Osteocyte (in vitro differentiated cells): ENCODE measurements at places on chromosomes 13 and 19. TPM values are rescaled to one million over a fixed set of nuclear protein-coding genes. Genes with fewer than 3 reads are reported as not detected.
A peak's percentile ranks its signal among the peaks of the same experiment; 100 is the strongest.

Gene PSG11
- not detected in 2 replicates for total RNA-seq

Gene ZNF699
- total RNA-seq, result 6.4 and 7.7 TPM in 2 replicates

DNA sequence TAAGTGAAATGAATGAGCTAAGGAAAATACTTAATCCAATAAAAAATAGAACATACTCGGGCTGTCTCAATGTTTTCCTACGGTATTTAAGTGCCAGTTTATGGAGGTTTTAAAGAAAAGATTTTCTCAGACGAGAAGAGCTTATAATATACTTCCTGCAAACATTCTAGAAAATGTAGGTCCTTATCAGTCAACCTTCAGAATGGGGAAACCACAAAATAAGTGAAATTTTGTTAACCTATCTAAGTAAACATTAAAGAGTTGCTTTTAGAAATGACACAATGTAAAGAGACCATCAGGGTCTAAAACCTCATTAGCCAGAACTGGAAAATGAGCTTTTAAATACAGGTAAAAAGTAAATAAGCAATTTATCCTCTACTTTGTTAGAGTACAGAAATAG lies 12.1 kb downstream of the MIR17HG start:
- no peak overlapping the region for H3K27ac ChIP-seq
- H3K4me1 ChIP-seq, result peaks cover 9% of the 10 kb centered on the region
- no peak for DNase-seq
- peaks cover 27% of the 10 kb centered on the region for H3K36me3 ChIP-seq
- H3K27me3 ChIP-seq, result no peaks in the 10 kb centered on the region
- H3K4me3 ChIP-seq, result no peak overlapping the region

- DNase-seq, result no peak
- peaks cover 40% of the 10 kb centered on the region for H3K4me1 ChIP-seq
- peaks cover 4% of the 10 kb centered on the region for H3K36me3 ChIP-seq
- H3K4me3 ChIP-seq, result no peak overlapping the region
Measured at GRCh38 chr13:85091631-85092234, 707.5 kb downstream of the SLITRK6 start.

- peak overlapping the region; percentile 92 for H3K27ac ChIP-seq
- peaks cover 27% of the 10 kb centered on the region for H3K4me1 ChIP-seq
- no peaks in the 10 kb centered on the region for H3K27me3 ChIP-seq
- H3K4me3 ChIP-seq, result peak overlapping the region; percentile 29
- no peaks in the 10 kb centered on the region for H3K36me3 ChIP-seq
Measured at GRCh38 chr19:2032296-2032941, 16.9 kb upstream of the BTBD2 start.

DNA sequence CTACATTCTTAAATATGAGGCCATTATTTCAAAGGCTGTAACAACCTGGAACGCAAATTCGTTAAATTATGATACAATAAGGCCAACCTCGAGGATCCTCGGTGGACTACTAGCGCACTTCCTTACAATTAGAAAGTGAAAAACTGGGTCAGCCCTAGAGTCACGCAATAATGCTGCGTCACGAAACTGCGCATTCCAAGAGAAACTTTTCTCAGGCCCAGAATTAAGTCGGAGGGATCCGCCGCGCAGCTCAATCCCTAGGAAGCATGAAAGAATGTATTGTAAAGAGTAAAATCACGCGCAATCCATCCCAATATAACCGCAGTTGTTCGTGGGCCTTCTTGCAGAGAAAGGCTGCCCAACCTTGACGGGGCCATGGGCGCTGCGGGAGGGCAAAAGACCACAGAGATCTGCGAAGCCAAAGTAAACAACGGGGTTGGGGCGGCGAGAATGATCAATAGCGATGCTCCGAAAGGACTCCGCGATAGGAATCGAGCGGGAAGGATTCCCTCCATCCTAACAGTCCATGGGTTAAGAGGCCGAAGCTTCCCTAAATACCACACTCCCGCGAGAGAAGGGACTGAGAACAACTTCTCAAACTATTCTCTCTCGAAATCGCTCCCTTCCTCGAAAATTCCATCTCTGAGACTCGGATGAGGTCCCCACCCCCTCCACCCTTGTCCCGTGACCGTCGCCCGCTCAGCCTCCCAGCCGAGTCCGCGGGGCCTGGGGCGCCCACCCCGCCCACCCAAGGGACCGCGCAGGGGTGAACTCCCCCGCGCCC lies 564 bp downstream of the SPART start:
- H3K27me3 ChIP-seq, result no peaks in the 10 kb centered on the region
- H3K27ac ChIP-seq, result peak overlapping the region; percentile 99

- peak overlapping the region; percentile 89 for H3K27ac ChIP-seq
- DNase-seq, result no peak
- H3K36me3 ChIP-seq, result peaks cover 33% of the 10 kb centered on the region
- H3K4me1 ChIP-seq, result peaks cover 18% of the 10 kb centered on the region
- H3K4me3 ChIP-seq, result peak overlapping the region; percentile 88
- no peaks in the 10 kb centered on the region for H3K27me3 ChIP-seq
Measured at GRCh38 chr19:52536448-52536800, 9.0 kb downstream of the ZNF808 start.

Gene AMH
- total RNA-seq, result 14.3 and 16.4 TPM in 2 replicates

Gene HSPB6
- 0.37 and 0.64 TPM in 2 replicates for total RNA-seq

DNA sequence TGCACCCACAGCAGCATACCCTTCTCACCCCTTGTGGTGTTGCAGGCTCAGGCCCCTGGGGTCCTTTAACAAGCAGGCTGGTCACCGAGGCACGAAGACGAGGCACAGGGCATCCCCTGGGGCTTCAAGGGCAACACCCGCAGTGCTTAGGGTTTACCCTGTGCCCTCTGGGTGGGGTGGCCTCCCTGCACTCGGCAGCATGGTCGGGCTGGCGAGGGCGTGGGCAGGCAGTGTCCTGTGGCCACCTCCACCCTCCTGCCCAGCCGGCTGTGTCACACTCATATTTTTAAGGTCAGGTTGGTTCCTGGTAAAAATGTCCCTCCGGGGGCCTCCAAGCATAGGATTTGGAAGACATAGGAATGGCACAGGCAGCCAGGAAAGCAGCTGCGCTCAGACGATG lies 11.4 kb upstream of the ZNF135 start:
- no peak overlapping the region for H3K27ac ChIP-seq
- DNase-seq, result no peak
- no peaks in the 10 kb centered on the region for H3K27me3 ChIP-seq
- no peaks in the 10 kb centered on the region for H3K4me1 ChIP-seq
- no peaks in the 10 kb centered on the region for H3K36me3 ChIP-seq
- H3K4me3 ChIP-seq, result no peak overlapping the region

DNA sequence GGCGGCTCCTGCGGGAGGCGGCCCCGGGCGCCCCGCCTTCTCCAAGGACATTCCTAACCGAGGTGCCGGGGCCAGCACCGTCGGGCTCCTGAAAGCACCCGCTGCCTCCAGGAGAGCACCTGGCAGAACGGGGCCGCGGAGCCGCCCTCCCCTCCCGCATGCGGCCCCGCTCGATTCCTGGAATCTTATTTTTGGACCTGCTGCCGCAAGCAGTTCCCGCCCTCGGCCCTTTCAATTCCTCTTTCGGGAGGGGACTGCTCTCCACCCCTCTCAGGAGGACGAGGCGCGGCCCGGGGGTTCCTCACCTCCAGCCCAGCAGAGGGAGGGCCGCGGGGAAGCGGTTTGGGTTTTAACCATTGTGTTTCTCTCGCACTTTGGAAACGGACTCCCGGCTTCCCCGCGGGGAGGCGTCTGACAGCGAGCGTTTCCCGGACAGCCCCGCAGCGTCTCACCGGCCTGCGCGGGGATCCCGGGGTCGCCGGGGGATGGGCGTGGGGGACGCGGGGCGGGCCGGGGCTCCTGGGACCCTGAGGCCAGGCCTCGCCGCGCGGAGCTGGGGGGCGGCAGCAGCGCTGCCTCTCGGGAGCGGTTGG lies 849 bp downstream of the GAS6 start:
- H3K27me3 ChIP-seq, result peaks cover 20% of the 10 kb centered on the region
- H3K36me3 ChIP-seq, result no peaks in the 10 kb centered on the region
- H3K4me1 ChIP-seq, result peaks cover 21% of the 10 kb centered on the region
- DNase-seq, result no peak

DNA sequence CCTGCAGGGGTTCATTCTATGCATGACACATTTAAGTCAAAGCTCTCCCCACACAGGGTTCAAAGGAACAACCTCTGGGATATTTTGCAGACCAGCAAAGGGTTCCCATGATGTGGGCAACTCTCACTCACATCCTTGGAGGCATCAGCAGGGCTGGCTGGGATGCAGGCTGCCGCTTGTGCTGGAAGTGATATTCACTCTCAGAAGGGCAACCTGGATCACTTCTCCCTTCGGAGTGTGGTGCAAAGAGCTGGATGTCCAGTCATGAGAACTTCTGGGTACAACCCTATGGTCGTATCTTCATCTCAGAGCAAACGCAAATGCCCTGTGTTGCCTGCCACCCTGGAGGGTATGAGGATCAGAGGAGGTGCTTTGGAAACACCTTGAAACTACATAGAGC lies 98.6 kb downstream of the ZDHHC20 start:
- peak; percentile 51 for DNase-seq
- H3K27me3 ChIP-seq, result no peaks in the 10 kb centered on the region
- H3K36me3 ChIP-seq, result no peaks in the 10 kb centered on the region
- no peaks in the 10 kb centered on the region for H3K4me1 ChIP-seq
- H3K27ac ChIP-seq, result no peak overlapping the region

GRCh38 chr19:55225415-55225958 lies 3.1 kb downstream of the TMEM86B start:
- no peaks in the 10 kb centered on the region for H3K27me3 ChIP-seq
- no peak overlapping the region for H3K4me3 ChIP-seq
- no peak overlapping the region for H3K27ac ChIP-seq
- DNase-seq, result no peak

Gene GSX1
- total RNA-seq, result not detected in 2 replicates

GRCh38 chr19:58553799-58554493 lies 959 bp downstream of the CHMP2A start:
- peaks cover 38% of the 10 kb centered on the region for H3K4me1 ChIP-seq
- H3K4me3 ChIP-seq, result peak overlapping the region; percentile 92
- DNase-seq, result no peak
- H3K36me3 ChIP-seq, result peaks cover 33% of the 10 kb centered on the region
- no peaks in the 10 kb centered on the region for H3K27me3 ChIP-seq
- peak overlapping the region; percentile 98 for H3K27ac ChIP-seq

- peaks cover 20% of the 10 kb centered on the region for H3K4me1 ChIP-seq
- no peaks in the 10 kb centered on the region for H3K36me3 ChIP-seq
- H3K4me3 ChIP-seq, result no peak overlapping the region
- DNase-seq, result no peak
- no peak overlapping the region for H3K27ac ChIP-seq
Measured at GRCh38 chr13:51552027-51552426, 32.2 kb upstream of the WDFY2 start.

GRCh38 chr13:80040196-80040980 lies 300.5 kb downstream of the SPRY2 start:
- no peaks in the 10 kb centered on the region for H3K36me3 ChIP-seq
- H3K4me1 ChIP-seq, result peaks cover 23% of the 10 kb centered on the region
- H3K27ac ChIP-seq, result no peak overlapping the region
- DNase-seq, result no peak
- no peak overlapping the region for H3K4me3 ChIP-seq
- no peaks in the 10 kb centered on the region for H3K27me3 ChIP-seq

Gene MEIOSIN
- total RNA-seq, result not detected in 2 replicates

Gene PDS5B
- 65.8 and 72.4 TPM in 2 replicates for total RNA-seq

Gene ZNF763
- total RNA-seq, result 2.1 and 4.3 TPM in 2 replicates
